ENCODE measurements at places on chromosomes 1 and 21.

DNA sequence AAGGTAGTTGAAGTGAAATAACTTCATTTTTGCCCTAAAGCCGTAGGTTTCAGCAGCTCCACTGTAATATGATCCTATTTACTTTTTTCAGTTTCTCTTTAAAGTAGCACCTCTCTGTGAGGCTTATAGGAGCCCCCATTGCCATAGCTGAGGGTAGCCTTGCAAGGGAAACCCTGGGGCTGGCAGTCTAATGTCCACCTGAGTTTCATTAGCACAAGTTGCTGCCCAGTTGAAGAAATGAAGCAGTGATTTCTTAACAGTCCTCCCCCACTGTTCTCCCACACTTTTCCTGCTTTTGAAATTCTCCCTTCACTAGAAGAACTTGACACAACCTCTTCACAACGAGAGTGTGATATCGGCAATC lies 1.5 kb downstream of the HMCN1 start:
- DNase-seq = no peak

DNA sequence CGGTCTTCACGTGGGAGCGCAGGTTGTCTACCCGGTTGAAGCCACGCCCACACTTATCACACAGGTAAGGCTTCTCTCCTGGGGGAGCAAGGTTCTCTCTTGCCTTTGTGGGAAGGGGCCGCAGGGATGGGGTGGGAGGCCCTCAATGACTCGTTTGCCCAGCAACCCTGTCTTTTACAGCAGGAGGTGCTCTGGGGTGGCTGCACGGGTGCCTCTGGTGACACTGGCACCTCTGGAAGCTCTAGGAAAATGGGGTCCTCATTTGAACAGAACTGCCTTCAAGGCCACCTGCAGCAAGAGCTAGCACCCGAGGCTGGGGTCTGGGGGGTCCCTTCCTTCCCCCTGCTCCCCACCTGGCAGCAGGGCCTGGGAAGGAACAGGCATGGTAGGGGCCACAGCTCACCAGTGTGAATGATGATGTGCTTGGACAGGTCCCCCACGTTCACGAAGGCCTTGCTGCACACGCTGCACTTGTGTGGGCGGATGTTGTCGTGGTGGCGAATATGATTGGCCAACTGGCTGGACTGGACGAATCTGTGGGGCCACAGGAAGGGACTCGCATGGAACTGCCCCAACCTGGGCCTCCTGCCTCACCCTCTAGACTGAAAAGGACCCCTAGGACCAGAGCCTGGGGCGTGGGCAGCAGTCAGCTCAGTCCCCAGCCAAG lies 33.1 kb downstream of the ZBTB17 start:
- DNase-seq = no peak

DNA sequence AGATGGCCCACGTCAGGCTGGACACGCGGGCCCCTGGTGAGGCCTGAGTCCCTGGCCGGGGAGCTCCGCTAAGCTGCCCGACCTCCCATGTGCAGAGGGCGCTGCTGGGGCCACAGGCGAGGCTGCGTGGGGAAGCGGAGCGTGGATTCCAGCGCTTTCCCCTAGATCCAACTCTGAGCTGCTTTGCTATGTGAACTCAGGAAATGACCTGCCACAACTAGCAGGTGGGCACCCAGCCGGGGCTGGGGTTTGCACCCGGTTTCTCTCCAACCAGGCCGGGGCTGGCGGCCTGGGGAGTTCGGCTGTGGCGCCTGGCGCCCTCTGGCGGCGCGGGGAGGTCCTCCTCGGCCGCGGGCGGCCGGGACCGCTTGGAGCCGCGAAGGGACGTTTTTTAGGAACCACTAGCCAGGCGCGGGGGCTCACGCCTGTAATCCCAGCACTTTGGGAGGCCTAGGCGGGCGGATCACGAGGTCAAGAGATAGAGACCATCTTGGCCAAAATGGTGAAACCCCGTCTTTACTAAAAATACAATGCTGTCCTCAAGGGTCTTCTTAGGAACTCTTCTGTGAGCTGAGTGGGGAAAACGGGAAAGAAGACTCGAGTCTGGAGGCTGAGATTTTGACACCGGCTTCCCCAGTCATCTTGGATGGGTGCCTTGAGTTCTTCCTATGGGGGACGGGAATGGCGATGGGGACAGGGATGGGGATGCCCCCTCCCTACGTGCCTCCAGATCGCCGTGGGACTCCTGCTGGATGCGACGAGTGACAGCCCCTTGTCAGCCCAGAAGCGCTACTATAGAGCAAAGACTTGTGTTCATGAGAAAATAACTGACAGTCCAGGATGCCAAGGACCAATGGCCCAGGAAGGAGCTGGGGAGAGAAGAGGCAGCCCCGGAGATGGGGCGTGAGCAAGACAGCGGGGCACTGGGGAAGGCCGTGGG lies 12.6 kb downstream of the PYCR2 start:
- peak; percentile 38 for DNase-seq

DNA sequence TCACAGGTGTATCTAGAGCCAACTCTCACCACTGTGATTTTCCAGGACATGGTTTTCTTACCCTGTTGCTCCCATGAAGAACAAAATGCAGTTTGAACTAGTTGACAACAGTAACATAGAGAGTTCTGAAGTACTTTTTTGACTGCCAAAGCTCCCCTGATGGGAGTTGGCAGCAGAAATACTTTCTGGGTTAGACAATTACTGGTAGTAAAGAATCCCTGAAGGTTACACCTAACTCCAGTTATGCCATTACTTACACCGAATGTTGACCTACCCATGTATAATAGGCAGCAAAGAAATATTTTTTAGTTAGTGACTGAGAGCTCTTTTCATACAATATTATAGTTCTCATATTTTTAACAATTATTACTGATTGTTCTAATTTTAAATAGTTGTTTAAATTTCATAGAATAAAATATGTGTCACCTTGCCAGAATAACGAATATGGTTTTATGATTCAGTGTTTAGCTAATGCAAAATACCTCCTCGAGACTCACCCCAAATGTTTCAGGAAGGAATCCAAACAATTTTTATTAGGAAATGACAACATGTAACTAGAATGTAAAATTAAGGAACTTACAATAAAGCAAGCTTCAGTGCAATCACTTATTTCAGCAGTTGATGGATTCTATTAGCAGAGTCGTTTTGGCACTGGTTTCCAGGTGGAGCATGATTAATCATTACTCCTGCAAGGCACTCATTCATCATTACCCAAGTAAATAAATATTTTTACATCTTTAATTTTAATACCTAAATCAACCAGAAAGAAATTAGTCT lies 237.6 kb downstream of the MRPL39 start:
- no peak for DNase-seq

DNA sequence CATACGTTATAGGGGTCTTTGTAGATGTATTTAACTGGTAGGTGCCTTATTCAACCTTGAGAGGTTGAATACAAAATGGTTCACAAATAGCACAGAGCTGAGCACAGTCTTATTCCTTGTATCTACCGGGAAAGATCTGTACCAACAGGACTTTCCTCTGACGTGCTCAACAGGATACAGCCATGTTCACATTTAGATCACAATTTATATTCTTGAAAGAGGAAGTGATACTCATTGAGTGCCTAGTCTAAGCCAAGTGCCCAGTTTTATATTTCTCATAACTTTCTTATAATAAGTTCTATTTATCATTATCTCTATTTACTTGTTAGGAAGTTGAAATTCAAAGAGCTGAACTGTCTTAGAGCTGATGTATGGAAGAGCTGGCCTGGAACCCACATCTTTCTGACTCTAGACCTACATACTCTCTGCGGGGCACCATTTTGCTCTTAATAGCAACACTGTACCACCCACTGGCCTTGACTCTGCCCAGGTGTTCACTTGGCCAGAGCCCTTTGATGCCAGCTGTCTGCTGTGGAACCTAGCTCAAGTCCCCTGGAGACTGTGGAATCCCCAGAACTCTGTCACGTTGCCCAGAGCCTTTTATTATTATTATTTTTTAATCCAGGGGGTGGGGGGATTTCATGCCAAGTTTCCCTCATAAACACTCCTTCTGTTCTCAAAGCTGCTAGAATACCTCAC lies 156.2 kb downstream of the TPR start:
- DNase-seq = no peak

DNA sequence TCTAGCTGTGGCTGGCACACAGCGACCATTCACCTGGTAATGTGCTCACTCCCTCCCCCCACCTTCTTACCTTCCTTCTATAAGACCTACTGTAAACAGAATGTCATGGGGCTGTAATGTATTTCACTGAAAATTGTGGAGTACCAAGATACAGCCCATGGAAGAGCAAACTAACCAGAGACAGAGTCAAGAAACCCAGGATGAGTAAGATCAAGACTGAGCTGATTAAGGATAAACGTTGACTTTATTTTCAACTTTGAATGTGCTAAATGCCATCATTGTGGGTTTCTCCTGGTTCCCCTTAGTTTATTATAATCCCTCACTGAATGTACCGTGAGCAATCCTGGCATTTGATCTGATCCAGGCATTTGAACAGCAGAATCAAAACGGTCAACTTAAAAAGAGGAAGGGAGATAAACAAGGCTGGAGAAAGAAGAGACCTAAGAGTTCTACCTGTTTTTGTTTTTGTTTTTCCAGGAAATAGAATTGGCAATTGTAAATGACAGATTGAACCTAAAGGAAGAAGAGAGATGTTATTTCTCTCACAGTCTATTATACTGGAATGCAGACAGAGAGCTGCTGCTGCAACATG lies 16.1 kb upstream of the ATP1B1 start:
- DNase-seq = no peak

DNA sequence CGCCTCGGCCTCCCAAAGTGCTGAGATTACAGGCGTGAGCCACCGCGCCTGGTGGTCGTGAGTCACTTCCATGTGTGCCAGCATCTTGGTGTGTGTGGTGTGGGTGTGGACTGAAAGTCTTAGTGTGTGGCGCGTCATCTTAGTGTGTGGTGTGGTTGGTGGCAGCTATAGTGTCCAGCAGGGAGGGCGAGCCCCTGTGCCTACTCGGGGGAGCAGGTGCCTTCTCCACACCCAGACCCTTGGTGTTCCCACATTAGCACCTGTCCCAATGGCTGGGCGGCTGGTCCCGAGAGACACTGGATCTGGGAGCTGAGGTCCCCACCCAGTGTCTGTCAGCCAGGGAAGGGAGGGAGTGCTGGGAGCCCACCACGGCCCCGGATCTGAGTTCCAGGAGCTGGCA lies 2.8 kb downstream of the SCNN1D start:
- no peak for DNase-seq

- no peak for DNase-seq
These were observed 208.7 kb downstream of the FGGY start for GRCh38 chr1:59505596-59506028.

GRCh38 chr1:234932511-234933430 lies 195.9 kb downstream of the TOMM20 start:
- DNase-seq = no peak

DNA sequence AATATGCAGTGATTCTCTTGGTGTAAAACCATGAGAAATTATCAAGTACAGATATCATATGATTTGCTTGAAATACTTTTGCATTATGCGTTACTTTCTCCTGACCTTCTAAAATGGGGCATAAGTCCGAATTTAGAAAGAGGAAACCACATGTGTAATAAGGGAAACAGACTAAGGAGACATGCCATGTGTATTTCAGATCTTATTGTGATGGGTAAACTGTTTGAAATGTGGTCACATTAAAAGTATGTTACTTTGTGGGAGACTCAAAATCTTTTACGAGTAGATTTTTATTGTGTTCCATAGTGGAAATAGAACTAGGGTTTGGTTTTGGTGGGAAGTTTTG lies 173.0 kb downstream of the NFIA start:
- no peak for DNase-seq

GRCh38 chr1:169200319-169200718 lies 93.8 kb downstream of the ATP1B1 start:
- no peak for DNase-seq

DNA sequence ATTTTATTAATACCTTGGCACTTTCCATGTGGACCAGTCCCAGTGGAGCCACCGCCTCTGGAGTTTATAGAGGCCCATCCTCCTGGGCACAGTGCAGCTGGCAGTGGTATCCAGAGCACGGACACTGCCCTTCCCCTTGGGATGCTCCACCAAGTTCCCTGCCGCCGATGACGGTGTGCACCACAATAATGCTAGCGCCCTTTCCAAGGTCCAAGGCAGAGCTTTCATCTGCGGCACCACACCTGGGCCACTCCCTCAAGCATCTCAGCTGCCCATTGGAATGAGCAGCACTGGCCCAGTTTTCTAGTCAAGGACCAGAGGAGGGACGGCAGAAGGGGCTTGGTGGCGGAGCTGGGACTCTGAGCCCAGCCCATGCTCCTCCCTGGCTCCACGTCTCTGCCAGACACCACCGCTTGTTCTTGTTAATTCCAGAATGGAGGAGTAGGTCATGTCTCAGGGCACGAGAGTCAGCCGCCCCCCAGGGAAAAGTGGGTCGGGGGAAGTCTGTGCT lies 24.5 kb downstream of the SIM2 start:
- no peak for DNase-seq

GRCh38 chr21:15627823-15628222 lies 102.0 kb upstream of the USP25 start:
- DNase-seq = no peak

GRCh38 chr1:8409106-8409505 lies 91.2 kb downstream of the SLC45A1 start:
- DNase-seq = no peak

DNA sequence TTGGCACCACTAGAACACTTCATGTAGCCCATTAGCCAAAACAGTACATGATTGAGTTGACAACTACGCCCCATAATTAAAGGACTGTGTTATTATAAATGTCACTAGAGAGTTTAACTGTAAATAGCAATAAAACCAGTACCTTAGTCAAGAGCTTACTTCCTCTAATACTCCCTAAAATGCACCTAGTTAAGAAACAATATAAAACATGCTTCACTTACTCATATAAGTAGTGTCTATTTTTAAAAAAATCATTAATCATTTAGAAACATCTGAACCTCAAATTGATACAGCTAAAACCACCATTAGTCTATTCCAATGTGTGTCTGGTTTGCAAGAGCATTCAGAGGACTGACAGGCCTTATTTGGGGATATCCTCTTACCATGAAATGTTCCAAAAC lies 25.3 kb downstream of the PTP4A2 start:
- DNase-seq = no peak

DNA sequence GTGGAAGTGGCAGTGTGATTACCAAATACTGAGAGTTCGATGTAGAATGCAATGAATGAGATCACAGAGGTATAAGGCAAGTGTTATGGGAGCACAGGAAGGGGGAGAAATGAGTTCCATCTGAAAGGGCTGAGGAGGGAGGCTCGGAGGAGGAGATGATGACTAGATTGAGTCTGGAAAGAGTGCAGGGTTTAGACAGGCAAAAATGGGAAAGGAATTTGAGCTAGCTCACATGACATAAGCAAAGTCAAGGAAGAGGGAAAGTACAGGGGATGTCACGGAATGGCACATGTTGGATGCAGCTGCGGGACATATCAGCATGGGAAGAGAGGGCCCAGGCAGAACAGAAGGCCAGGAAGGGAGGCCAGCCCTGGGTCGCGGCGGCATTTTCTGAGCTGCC lies 132.7 kb downstream of the RUNX1 start:
- DNase-seq = no peak

DNA sequence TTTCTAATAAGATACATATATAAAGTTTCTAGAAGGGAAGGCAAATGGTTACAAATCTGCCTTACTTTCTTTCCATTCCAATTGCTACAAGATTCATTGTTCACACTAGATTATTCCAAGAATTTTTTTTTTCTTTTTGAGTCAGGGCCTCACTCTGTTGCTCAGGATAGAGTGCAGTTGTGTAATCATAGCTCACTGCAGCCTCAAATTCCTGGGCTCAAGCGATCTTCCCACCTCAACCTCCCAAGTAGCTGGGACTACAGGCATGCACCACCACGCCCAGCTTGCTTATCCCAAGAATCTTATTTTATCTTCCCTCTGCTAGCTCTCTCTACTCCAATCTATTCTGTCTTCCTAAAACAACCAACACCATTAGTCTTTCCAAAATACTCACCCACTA lies 81.8 kb downstream of the KIAA0319L start:
- DNase-seq = no peak

GRCh38 chr1:44062656-44063179 lies 31.5 kb upstream of the SLC6A9 start:
- no peak for DNase-seq

Measured in activated CD8-positive, alpha-beta memory T cell treated with anti-CD3 and anti-CD28 coated beads for 1 hour (primary cell).